IMR-90 (cell line): ENCODE measurements at places on chromosomes 11 and 22.

GRCh38 chr11:124172101-124172500 is 11.0 kb upstream of the OR10D3 start:
- H3K4me1 ChIP-seq: no peaks in the 10 kb centered on the region
- H3K36me3 ChIP-seq: no peaks in the 10 kb centered on the region
- DNase-seq: no peak
- no peaks in the 10 kb centered on the region for H3K27me3 ChIP-seq
- H3K27ac ChIP-seq: no peak overlapping the region

DNA sequence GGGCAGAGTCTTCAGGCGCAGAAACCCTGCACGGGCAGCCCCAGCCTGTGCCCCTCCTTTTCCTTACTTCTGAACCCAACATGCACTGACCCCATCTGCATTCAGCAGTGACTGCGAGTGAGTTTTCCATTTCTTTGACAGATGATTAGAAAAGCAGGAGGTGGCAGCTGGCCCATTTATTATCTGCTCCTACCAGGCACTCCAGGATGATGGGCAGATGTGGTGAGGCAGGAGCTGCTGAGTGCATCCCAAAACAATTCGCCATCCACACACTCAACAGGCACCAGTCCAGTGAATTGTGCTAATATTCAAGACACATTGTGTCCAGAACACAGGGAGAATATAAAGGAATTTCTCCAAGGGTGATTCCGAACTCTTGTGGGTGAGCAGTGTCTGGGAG is 208.5 kb downstream of the TENM4 start:
- no peak for DNase-seq
- no peaks in the 10 kb centered on the region for H3K36me3 ChIP-seq
- H3K27me3 ChIP-seq: no peaks in the 10 kb centered on the region
- no peak overlapping the region for H3K27ac ChIP-seq

GRCh38 chr11:32069361-32070058 is 21.4 kb upstream of the RCN1 start:
- H3K27me3 ChIP-seq: peaks cover 71% of the 10 kb centered on the region
- no peaks in the 10 kb centered on the region; the same call in 1 of the 2 replicates for H3K4me1 ChIP-seq
- H3K36me3 ChIP-seq: no peaks in the 10 kb centered on the region
- no peak overlapping the region for H3K27ac ChIP-seq
- H3K4me3 ChIP-seq: no peak overlapping the region
- no peak for DNase-seq

DNA sequence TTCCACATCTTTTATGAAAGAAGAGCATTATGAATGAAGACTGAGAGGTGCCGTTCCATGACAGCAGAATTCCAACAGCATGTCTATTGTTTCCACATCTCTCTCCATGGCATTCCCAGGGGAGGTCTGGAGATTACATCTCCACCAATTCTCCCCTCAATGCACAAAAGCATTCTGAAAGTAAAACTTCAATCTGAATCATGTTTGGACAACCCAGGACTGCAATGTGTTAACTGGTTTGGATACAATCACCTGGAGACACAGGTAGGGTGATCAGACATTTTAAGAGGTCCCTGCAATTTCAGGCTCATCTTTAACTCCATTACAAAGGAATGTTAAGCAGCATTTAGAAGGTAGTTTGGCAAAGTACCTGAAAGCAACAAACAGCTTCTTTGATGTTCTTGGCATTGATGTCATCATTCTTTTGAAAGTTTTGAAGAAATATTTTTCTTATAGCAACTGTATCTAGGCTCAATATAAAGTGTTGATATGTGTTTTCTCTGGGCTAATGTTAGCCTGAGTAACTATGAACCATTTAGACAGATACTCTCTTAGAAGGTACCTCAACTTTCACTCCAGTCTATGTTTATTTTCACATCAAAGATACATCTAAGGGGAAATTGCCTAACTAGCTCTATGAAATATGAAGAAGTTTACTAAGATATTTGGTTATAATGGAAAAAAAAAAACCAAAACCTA is 181.4 kb upstream of the MTMR2 start:
- H3K4me1 ChIP-seq: peaks cover 20% of the 10 kb centered on the region
- no peak overlapping the region for H3K4me3 ChIP-seq
- H3K27ac ChIP-seq: no peak overlapping the region

DNA sequence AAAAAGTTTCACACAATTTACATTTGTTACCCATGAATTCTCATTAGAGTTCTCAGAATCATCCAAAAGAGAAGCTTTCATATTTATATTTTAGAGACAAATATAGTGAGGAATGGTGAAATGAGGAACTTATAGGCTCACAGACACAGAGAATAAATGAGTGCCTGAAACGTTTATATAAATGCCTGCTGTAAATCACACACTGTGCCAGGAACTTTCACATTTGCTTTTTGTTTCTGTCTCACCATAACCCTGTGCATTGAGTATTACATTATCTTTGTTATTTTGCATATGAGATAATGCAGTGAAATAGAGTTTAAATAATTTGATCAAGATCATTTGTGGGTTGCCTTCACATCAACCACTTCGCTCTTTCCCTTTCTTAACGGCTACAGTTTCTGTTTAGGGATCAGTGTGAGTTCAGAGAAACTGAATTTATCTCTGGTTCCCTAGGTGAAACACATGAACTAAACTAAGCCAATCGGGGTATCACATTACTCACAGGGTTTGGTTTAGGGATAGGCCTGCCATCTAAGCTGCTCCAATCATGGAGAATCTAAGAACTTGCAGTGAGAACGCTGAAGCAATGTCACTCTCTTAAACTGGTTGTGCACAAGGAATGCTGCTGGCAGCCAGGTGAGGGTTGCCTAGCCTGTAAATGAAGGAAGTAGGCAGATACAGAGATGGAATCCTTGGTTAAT is 1339.2 kb upstream of the TENM4 start:
- no peaks in the 10 kb centered on the region for H3K27me3 ChIP-seq
- no peak overlapping the region for H3K4me3 ChIP-seq
- DNase-seq: no peak
- no peak overlapping the region for H3K27ac ChIP-seq
- H3K36me3 ChIP-seq: no peaks in the 10 kb centered on the region
- no peaks in the 10 kb centered on the region for H3K4me1 ChIP-seq

- peaks cover 2% of the 10 kb centered on the region; the same call in 1 of the 2 replicates for H3K4me1 ChIP-seq
- H3K4me3 ChIP-seq: no peak overlapping the region
- no peaks in the 10 kb centered on the region for H3K27me3 ChIP-seq
- H3K36me3 ChIP-seq: no peaks in the 10 kb centered on the region
- no peak overlapping the region for H3K27ac ChIP-seq
- no peak for DNase-seq
These were observed 108.3 kb downstream of the PTPRJ start for GRCh38 chr11:48088682-48089050.

DNA sequence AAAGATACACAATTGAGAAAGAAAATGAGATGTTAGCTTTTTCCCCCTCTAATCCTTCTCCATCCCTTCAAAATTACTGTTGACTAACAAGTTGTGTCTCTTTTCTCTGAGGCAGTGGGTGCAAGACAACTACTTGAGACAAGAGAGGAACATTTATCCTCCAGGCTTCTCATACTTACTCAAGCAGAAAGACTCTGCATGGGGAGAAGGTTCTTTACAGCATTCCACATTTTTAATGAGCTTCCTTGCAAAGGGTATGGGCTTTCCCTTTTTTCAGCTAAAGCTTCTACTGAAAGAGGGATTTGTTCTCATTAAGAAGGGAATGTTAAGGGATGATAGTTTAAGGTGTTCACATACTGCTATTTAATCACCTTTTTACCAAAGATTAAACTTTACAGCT is 47.8 kb downstream of the PAX6 start:
- H3K36me3 ChIP-seq: no peaks in the 10 kb centered on the region
- no peaks in the 10 kb centered on the region for H3K4me1 ChIP-seq
- no peak overlapping the region for H3K27ac ChIP-seq
- no peak overlapping the region for H3K4me3 ChIP-seq
- H3K27me3 ChIP-seq: no peaks in the 10 kb centered on the region
- DNase-seq: no peak

DNA sequence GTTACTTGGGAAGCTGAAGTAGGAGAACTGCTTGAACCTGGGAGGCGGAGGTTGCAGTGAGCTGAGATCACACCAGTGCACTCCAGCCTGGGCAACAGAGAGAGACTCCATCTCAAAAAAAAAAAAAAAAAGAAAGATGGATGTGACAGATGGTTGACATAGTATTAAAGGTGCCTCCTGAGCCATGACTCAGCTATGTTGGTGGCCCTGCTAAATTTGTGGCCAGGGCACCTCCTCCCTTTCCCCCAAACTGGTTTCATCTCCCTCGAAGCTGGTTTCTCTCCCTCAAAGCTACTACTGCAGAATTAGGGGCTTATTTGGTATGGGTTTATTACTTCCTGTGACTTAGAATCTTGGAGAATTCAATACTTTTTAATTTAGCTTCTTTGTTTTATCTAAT is 31.5 kb downstream of the SDHD start:
- DNase-seq: no peak
- peaks cover 5% of the 10 kb centered on the region; the same call in 1 of the 2 replicates for H3K4me1 ChIP-seq
- no peak overlapping the region for H3K4me3 ChIP-seq
- H3K27me3 ChIP-seq: no peaks in the 10 kb centered on the region
- no peak overlapping the region for H3K27ac ChIP-seq
- H3K36me3 ChIP-seq: no peaks in the 10 kb centered on the region

- H3K4me3 ChIP-seq: no peak overlapping the region
- H3K27me3 ChIP-seq: no peaks in the 10 kb centered on the region
- peaks cover 36% of the 10 kb centered on the region for H3K36me3 ChIP-seq
- DNase-seq: no peak
- peak overlapping the region; percentile 22; the same call in 1 of the 2 replicates for H3K27ac ChIP-seq
These were observed 21.4 kb upstream of the PISD start for GRCh38 chr22:31683181-31684105.

DNA sequence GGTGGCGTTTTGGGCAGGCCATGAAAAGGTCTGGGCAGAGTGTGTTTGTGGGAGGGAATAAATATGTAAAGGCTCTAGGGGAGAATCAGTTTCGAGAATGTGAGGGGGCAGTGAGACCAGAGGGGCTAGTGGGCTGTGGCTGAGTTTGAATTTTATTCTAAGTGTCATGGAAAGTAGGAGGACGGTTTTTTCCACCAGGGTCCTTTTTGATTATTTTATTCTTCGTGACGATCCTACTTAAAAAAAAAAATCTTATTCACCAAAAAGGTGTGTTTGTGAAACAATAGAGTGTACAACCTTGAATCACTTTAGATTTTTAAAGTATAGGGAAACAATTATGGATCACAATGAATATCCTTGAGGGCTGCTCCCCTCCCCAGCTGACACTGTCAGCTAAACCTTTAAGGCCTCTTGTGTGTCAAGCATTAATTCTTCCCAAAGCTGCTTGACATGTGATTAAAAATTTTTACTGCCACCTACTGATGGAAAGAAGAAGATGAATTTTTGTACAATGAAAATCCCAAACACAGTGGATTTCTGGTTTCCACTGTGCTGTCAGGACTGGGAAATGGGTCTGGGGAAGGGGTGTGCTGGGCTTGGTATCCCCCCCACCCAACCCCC is 107.5 kb upstream of the OR4B1 start:
- DNase-seq: peak; percentile 63
- peaks cover 9% of the 10 kb centered on the region for H3K4me1 ChIP-seq
- no peak overlapping the region for H3K4me3 ChIP-seq
- H3K36me3 ChIP-seq: no peaks in the 10 kb centered on the region
- H3K27me3 ChIP-seq: no peaks in the 10 kb centered on the region

DNA sequence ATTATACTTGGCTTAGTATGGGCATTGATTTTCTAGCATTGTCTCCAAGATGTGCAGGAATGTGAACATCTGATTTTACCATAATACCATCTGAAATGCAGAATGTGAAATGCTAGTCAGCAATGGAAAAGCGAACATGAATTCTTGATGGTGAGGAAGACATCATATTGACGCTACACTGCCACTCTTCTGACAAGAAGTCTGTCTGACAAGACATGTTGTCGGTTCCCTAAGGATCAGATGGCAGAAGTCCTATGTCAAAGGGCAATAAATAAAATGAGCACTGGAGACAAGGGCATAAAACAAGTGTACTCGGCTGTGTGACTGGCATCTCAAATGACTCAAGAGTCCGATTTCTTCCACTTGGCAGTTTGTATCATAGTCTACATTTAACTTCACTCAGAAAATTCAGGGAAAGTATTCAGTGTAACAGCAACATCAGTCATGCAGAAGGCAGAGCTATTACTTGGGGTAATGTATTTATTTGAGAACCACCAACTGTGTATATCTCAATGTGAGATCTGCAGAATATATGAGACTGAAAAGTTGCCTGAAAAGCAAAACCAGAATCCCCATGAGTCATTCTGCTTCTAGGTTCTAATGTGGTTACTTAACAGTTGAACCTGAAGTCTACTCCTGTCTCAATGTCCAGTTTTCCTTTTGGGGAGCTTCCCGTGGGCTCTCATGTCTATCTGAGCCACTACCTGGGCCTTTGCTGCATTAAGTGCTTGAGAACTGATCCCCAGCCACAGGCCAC is 51.5 kb downstream of the SLC17A6 start:
- DNase-seq: no peak
- no peak overlapping the region for H3K4me3 ChIP-seq
- H3K4me1 ChIP-seq: no peaks in the 10 kb centered on the region
- no peaks in the 10 kb centered on the region for H3K27me3 ChIP-seq

- H3K4me1 ChIP-seq: peaks cover 7% of the 10 kb centered on the region; the same call in 1 of the 2 replicates
- no peaks in the 10 kb centered on the region for H3K27me3 ChIP-seq
- no peak for DNase-seq
- H3K4me3 ChIP-seq: no peak overlapping the region
- H3K27ac ChIP-seq: no peak overlapping the region
These were observed 4.4 kb downstream of the APOL1 start for GRCh38 chr22:36257308-36257707.

DNA sequence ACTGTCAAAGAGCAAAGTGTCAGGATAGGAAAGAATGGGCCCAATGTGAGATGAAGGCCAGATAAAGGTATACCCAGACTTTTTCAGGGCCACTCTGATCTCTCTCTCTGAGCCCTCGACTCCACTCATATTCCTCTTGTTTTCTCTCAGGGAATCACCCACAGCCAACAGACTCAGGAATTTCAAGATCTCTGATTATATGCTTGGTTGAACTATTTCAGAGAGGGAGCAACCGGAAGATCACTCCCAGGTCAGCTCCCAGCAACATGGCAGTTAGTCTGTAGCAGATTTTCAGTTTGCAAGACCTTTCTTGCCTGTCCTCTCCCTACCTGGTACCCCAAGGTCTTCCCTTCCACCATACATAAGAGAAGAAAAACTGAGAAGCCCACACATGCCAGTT is 102.5 kb downstream of the C11orf58 start:
- no peaks in the 10 kb centered on the region for H3K4me1 ChIP-seq
- DNase-seq: no peak
- no peaks in the 10 kb centered on the region for H3K36me3 ChIP-seq
- peaks cover 4% of the 10 kb centered on the region; the same call in 1 of the 2 replicates for H3K27me3 ChIP-seq
- no peak overlapping the region for H3K4me3 ChIP-seq
- H3K27ac ChIP-seq: no peak overlapping the region

DNA sequence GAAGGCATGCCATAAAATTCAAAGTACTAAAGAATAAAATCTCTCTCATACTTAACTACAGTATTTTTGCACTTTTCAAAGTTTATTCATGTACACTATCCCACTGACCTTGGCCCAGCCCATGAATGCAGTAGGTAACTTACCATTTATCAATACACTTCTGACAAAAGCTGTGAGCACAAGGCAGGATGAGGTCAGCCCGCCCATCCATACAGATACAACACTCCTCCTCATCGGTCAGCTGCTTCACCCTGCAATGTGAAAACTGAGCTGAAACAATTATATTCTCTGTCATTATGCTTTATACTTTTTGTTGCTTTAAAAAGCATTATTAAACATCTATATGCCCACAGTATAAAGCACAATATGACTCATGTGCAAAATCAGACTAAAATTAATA is 22.1 kb downstream of the RNF141 start:
- H3K27me3 ChIP-seq: no peaks in the 10 kb centered on the region
- no peak for DNase-seq
- peak overlapping the region; percentile 43; the same call in 1 of the 2 replicates for H3K27ac ChIP-seq
- H3K36me3 ChIP-seq: peaks cover 12% of the 10 kb centered on the region
- H3K4me3 ChIP-seq: no peak overlapping the region

- no peak overlapping the region for H3K4me3 ChIP-seq
- no peaks in the 10 kb centered on the region for H3K36me3 ChIP-seq
- DNase-seq: no peak
- H3K27ac ChIP-seq: no peak overlapping the region
- H3K27me3 ChIP-seq: no peaks in the 10 kb centered on the region; the same call in 1 of the 2 replicates
These were observed 147.8 kb upstream of the ARHGAP20 start for GRCh38 chr11:110859998-110860397.
